ENCODE measurements at places on chromosomes 1 and 21.

GRCh38 chr1:217311766-217312165 lies 319.1 kb downstream of the GPATCH2 start:
- DNase-seq: no peak

DNA sequence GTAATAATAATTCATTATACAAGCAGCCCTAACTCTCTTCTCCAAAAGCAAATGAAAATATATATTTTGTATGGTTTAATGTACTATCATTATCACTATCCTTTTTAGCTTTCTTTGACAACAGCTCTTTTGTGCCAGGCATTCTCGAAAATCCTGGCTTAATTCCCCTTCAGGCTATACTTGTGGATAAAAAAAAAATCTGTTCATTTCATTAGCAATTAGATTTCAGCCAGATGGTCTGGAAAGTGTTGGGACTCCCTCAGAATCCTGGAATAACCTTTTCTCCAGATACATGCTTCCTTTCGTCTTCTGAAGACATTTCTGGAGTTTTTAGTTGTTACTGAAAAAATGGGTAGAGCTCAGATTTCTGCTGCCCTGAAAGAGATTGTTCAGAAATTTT lies 83.4 kb upstream of the PLPPR4 start:
- no peak for DNase-seq

- no peak for DNase-seq
These were observed 156.6 kb upstream of the RAB4A start for GRCh38 chr1:229114315-229114714.

DNA sequence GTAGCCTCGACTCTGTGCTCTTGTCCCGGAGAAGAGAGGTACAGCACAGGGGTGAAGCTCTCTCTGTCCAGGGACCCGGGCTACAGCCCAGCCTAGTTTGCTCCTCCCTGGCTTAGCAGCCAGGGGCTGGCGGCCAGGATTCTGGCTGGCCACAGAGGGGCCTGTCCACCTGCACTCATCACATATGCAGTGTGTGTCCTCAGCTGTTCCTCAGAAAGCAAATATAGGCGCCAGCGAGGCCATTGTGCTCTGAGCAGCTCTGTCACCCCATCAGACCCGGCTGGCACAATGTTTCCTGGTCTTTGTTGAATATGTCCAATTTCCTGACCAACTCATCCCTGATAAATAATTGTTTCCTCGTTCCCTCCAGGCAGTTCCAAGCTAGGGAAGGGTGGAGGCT lies 28.5 kb downstream of the KCND3 start:
- peak; percentile 63 for DNase-seq

DNA sequence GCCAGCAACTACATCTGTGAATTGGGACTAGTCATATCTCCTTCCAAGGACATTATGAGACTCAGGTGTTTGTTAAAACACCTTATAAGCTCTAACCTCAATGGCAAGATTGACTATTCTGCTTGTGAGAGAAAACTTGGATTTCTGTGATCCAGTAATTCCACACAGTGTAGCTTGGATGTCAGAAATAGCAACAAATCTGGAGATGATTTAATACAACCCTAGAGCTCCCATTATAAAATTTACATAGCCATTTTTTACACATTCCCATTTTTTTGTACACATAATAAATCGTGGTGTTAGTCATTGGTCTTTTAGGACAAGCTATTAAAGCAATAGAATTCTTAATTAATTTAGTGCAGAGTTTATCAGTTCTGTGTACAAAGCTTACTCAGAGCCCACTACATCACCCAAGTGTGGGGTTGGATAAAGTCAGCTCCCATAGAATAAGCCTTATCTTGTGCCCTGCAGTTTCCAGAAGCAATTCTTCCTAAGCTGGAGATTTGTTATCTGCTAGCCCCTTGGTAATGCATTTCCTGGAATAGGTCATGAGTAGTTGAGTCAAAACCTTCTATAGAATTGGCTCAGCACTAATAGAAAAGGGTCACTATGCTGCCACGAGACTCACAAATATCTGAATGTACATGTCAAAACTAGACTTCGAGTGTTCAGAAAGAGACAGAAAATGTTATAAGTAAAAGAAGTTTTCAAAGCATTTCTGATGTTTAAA lies 434.0 kb upstream of the RUNX1 start:
- no peak for DNase-seq

- DNase-seq: no peak
These were observed 14.7 kb upstream of the OVAAL start for GRCh38 chr1:180544050-180544449.

DNA sequence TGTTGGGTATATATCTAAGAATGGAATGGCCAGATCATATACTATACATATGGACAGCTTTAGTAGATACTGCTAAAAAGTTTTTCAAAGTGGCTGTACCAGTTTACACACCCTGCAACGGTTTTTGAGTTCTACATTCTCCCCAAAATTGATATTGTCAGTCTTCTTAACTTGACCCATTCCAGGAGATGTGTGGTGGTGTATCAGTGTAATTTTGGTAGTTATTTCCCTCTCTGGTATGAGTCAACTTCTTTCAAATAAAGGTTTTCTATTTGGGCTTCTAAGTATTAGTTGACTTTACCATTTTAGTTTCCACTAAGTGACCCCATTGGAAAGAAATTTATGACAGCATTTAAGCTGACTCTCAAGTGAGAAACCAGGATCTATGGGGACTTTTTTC lies 29.2 kb downstream of the INKA2 start:
- no peak for DNase-seq

- DNase-seq: no peak
These were observed 50.2 kb downstream of the SWT1 start for GRCh38 chr1:185207170-185207569.

DNA sequence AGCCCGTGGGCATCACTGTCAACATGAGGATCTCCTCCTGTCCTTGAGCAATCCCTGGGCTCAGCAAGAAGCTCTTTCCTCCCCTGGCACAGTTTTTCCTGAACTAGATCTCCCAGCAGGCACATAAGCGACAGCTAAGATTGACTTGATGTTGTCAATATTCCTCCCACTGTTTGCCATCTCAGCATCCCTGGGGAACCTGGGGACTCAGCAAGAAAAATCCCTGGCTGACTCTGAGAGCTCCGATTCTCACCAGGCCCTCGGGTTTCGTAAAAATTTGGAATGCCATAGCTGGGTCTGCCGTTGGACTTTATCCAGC lies 687.2 kb downstream of the MATN1 start:
- no peak for DNase-seq

DNA sequence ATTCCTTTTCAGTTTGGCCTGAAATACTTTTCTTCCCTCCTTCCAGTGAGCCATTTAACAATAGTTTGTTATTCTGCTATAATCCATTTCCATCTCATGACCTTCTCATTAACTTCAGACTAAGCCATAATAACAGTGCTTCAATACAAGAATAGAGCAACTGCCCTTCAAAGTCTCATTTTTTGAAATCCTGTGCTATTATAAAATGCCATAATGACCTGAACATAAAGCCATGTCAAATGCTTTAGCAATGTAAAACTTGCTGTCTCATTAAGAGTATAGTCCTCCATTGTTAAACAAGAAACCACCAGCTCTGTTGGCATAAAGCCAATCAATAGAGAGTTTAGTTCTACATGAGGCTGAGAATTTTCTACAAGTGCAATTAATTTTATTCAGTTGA lies 9.6 kb upstream of the PIGK start:
- DNase-seq: no peak

GRCh38 chr1:8259498-8260290 lies 58.2 kb upstream of the SLC45A1 start:
- DNase-seq: no peak
